CD8-positive, alpha-beta memory T cell (primary cell): ENCODE measurements at places on chromosomes 4 and X. TPM values are rescaled to one million over a fixed set of nuclear protein-coding genes. Genes with fewer than 3 reads are reported as not detected.

DNA sequence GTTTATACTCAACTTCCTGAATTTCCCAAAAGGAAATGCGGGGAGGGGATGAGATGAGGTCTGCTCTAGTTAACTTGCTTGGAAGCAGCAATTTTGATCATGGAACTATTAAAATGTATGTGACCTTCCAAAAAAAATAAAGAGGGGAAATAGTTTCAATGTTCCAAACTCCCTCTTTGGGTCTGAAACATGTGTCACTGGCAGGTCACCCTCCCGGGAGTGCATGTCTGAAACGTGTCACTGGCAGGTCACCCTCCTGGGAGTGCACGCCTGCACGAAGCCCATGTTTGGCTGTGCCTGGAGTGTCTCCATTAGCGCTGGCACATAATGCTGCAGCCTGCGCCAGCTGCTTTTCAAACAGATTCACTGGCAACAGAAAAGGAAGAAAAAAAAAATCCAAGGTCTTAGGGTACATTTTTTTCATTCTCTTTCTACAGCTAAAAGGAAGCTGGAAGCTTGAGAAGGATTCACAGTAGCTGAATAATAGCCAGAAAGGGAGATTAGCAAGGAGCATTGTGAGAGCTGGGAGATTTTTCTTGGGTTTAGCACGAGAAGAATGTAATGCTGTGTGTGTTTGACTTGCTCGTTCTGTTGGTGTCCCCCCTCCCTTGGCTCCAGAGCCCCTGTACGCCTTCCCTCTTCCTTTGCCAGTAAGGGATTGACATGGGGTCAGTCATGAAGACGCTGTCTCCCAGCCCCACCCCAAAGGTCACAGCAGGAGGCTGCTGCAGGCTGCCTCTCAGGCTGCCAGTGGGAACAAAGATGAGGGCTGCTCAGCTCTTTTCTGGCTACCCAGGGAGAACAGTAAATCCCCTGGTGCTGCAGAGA lies 39.2 kb upstream of the TLR3 start:
- no peak for DNase-seq

DNA sequence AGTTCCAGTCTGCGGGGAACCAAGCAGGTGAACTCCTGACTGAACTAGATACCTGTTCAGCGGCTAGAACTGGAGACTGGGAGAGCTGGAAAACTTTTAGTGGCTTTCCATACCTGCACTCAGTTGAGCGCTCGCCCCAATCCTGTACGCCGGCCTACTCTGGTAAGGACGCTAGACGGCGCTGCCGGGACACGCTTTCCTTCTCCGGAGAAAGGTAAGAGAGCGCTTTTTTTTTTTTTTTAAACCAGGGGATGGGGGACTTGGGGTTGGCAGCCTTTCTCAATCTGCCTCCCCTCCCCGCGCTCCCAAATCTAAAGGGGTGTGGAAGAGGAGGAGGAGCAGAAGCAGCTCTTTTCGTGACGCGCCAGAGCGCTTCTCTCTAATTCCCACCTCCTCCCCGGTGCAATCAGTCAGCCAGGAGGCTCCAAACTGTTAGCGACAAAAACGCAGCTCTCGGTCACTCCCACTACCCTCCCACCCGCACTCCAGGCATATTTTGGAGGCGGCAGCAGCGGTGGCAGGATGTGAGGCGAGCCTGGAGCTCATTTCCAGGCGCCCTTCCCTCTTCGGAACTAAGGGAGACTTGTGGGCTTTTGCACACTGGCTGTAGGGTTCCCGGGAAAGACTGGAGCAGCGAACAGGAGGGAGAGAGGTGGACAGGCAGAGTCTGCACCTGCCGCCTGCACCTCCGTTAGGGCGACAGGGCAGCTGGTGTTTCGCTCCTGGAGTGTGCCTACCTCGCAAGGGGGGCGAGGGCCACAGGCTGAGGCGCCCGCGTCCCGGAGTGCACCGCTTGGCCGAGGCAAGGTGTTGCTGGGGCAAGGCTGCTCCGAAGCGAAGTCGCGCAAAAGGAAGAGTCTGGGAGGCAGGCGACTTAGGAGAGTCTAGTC lies at the start of gene IL1RAPL2:
IL1RAPL2 (plus strand) TSS at position 409 of the 890 bp plus-strand sequence.
- DNase-seq, result no peak

DNA sequence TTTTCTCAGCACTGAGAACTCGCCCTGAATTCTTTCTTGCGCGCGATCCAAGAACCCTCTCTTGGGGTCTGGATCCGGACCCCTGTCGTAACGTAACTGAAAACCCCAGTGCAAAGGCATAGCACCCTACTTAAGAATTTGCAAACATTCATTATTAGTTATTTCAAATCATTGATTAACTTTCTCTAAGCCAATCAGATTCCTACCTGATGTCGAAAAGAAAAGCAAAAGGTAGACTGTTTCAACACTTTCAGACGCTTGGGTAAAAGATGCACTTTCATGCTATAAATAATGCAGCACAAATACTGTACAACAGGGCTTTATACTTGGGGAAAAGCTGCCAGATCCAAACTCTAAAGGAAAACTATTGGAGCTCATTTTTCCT lies 817 bp upstream of the WDR19 start:
- DNase-seq, result no peak

- no peak for DNase-seq
These were observed 651.8 kb downstream of the C4orf33 start for GRCh38 chr4:129747756-129748155.

DNA sequence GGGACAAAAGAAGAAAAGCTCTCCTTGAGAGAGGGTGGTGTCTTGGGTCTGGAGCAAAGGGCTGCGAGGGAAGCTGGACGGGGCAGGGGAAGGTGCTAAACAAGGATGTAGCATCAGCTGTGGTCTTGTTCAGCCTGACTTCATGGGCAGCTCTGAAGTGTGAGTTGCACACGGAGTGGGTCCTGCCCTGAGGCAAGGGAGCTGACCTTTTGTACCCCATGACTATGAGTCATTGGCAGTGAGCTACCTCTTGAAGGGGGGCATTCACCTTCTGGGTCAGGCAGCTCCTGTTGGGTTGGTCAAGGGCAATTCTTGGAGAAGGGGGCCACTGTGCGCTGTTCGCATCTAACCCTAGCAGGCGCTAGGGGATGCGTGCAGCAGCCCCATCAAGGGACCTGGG lies 151.8 kb downstream of the SMIM20 start:
- no peak for DNase-seq

- no peak for DNase-seq
These were observed 119.8 kb upstream of the SLC34A2 start for GRCh38 chr4:25535701-25536473.

GRCh38 chr4:40747207-40747835 lies 2.4 kb upstream of the NSUN7 start:
- no peak for DNase-seq

The BST1 gene
- total RNA-seq, result 0.44 TPM

GRCh38 chr4:37767546-37767945 lies 58.9 kb upstream of the PGM2 start:
- no peak for DNase-seq

The HEPH gene
- total RNA-seq, result not detected

The ASB5 gene
- not detected for total RNA-seq

The DAPP1 gene
- 18.8 TPM for total RNA-seq

- no peak for DNase-seq
These were observed 655.8 kb downstream of the ZNF674 start for GRCh38 chrX:45889471-45889870.

DNA sequence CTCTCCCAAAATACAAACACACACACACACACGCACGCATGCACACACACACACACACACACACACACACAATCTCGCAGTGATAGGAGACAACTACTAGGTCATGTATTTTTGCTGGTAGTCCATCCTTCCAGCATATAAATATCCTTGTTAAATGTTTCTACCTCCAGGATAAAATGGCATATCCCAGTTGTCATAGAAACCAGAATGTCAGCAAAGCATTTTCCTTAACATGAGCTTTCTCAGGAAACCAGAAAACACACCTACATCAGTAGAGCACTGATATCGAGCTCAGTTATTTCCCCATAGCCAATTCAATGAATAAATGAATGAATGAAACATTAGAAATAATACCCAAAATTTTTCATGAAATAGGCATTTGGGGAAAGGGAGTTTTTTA lies 115.7 kb downstream of the PWWP3B start:
- no peak for DNase-seq

GRCh38 chrX:123570011-123570590 lies 162.8 kb downstream of the THOC2 start:
- no peak for DNase-seq

The HS6ST2 gene
- 0.09 TPM for total RNA-seq

DNA sequence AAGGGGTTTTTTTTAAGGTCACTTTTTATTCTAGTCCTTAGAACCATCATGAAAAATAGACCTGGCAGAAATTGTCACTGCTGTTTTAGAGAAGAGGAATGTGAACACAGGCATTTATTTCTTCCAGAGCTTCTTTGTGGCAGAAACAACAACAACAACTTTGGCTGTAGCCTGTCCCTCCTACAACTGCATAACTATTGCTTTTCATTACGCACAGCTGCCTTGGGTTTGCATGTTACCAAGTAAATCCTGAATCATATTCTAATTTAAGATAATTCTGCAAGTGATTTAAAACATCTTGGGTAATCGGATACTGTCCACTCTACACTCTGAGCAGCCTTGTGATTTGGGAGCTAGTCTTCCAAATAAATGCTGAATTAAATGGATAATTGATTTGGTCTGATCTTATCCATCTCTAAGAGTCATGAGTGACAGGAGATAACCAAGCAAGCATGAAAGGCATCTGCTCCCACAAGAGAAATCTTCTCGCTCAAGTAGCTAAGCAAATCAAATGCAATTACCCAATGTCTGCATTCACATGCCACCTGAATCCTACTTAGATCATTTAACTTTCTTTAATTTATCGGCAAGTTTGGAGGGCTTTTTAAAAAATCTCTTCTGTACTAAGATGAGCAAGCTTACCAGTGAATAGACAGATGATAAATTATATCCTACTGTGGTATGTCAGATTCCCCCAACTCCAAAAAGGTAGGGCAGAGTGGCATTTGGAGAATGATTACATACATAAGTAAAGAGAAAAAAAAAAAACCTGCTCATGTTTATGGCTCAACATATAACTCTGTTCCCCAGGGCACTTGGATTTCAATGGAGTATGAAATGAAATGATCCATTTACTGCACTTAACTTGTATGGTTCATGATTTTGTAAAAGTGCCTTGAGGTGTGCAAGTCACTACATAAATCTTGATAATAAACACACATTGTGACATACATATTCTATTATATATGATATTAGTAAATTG lies 73.6 kb downstream of the EGF start:
- no peak for DNase-seq

DNA sequence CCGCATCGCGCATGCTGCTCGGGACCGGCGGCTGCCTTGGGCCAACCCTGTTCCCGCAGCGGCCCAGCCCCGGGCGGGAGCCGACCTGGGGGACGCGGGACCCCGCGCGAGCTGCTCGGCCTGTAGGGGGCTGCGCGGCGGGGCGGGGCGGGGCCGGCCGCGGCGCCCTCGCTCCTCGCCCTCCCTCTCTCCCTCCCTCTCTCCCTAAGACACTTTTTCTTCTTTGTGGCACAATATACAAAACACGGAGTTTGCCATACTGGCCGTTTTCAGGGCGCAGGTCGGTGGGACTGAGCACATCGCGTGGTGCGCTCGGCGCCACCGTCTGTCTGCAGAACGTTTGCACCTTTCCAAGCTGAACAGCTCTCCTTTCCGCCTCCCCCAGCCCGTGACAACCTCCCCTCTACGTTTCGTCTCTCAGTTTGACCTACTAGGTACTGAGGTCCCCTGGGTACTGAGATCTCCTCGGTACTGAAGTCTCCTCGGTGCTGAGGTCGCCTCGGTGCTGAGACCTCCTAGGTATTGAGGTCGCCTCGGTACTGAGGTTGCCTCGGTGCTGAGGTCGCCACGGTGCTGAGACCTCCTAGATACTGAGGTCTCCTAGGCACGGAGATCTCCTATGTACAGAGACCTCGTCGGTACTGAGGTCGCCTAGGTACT lies 261.1 kb upstream of the PLCXD1 start:
- DNase-seq, result peak; percentile 35

DNA sequence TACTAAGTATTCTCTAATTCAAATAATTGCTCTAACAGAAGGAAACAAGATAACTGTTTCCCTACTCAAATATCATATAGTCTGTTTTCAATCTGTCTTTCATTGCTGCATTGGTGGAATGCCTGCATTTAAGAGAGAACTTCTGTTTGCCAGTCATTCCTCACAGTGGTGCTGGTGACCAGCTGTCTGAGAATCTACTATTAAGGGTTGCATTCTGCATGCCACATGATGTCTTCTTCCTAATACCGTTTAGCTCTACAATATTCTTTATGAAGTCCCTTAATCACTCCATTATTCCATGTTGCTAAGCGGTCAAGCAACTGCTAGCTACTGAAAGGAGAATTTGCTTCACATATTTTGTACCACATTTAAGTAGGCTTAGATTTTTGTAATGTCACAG lies 167.1 kb upstream of the CENPE start:
- no peak for DNase-seq

DNA sequence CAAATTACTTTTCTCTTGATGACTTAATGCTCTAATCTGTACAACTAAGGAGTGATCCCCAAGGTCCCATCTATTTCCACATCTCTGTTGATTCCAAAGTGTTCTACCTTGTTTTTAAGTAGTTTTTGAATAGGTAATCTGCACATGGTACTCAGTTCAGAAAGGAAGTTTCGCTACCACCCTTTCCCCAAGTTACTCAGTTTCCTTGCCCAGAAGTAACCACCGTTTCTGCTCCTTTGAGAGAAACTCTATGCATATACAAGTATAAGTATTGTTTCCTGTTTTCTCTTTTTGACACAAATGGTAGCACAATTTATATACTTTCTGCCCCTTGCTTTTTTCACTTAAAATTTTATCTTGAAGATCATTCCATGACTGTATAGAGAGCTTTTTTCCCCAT lies 18.1 kb downstream of the TMEM154 start:
- no peak for DNase-seq

The SPACA5 gene
- not detected for total RNA-seq

The DRP2 gene
- 0.18 TPM for total RNA-seq

DNA sequence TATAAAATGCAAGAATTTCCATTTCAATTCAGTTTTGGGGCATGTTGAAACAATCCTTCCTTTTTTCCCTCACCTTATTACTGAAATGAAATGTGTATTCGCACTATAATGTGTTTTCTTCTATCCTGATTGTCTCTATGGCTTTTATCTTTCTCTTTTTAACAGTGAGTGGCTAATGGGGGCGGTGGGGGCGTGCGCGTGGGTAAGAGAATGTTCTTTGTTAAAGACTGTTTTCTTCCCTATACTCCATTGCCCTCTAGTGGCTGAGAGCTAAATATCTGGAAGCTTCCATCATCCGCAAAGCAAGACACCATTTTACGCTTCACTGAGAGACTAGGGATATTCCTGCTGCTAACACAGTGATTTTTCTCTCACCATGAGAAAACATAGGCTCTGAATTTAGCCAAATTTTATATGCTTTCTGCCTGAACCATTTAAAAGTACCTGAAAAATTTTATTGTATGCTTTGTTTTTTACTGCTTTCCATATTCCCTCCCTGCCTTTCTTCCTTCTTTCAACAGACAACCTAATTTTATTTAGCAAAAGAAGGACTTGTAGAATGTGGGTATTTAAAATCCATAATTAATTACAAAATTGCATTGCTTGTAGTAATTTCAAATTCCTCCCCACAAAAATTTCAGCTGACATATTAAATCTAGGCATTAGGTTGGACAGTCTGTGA lies 194.0 kb downstream of the GASK1B start:
- DNase-seq, result no peak

- DNase-seq, result no peak
These were observed 239.6 kb downstream of the GRXCR1 start for GRCh38 chr4:43132010-43132582.
